ENCODE measurements at places on chromosomes 7 and 10.

- no peak for DNase-seq
These were observed 712.1 kb downstream of the PARD3 start for GRCh38 chr10:34102893-34103506.

GRCh38 chr10:15122477-15123030 is 25.4 kb downstream of the RPP38 start:
- peak; percentile 28 for DNase-seq

GRCh38 chr7:130960208-130960988 is 226.4 kb upstream of the KLF14 start:
- no peak for DNase-seq

DNA sequence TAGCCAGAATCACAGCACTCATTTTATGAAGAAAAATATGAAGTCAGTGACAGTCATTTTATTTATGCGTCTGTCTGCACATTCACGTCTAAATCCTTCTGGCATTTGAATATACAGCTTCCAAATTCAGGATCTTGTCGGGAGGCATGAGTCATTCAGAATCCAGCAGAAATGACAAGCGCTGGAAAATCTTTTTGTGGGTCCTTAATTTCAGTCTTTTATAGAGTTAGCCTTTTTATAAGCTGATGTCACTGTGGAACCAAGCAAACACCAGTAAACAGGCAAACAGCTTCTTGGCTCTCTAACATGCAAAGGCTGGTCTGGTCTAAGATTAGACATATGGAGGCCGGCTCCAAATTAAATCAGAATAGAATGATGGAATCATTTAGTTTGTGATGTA is 388.2 kb upstream of the TEX47 start:
- DNase-seq = no peak

DNA sequence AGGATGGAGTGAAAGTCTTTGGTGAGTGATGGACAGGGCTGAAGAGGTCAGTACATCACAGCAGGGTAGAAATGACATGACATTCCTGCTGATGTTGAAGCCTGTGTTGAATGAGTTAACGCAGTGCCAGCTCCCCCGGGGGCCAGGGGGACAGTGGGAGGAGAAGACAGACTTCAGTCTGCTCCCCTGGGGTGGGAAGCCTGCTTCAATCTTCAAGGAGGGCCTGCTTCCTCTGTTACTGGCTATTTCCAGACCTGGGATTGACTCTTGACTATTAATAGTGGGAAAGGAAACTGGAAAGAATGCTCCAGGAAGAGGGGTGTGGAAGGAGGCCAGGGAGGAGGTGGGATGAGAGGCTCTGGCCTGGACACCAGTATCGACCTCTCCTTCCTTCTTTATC is 27.2 kb downstream of the PODXL start:
- no peak for DNase-seq

GRCh38 chr10:70730955-70731354 is 54.2 kb downstream of the TBATA start:
- DNase-seq = no peak

DNA sequence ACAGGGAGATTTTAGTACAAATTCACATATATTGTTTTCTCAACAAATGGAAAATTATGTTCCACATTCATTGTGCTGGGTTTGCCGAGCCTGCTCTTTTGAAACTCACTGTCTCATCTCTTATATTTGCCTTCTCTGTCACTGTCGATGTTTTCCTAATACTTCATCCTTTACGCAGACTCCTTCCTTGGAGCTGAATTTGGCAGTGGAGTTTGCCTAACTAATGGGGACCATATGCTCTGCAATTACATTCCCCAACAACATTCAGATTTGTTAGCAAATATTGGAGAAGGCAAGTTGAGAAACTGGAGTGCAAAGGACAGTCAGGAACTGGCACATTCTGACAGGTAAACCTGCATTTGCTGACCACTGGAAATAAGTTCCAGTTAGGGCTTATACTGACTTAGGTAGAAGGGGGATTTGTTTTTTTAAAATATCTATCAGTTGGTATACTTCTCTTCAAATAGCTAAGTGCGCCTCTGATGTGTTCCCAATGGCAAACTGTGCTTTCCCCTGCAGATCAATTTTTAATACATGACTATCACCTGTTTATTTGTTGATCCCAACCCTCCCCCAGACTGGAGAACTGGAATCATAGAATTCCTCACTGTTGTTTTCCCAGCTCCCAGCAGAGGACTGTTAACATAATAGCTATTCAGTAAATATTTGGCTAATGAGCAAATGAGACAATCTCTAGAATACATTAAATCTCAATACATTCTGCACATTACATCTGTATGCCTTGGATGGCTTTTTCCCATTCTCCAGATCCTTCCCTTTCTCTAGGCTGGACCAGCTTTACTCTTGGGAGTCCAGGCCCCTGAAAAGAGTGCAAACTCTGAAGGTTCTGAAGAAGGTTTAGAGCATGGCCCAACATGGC is 769.3 kb downstream of the KCNMA1 start:
- no peak for DNase-seq

GRCh38 chr10:86632009-86632800 is 22.1 kb upstream of the OPN4 start:
- no peak for DNase-seq

DNA sequence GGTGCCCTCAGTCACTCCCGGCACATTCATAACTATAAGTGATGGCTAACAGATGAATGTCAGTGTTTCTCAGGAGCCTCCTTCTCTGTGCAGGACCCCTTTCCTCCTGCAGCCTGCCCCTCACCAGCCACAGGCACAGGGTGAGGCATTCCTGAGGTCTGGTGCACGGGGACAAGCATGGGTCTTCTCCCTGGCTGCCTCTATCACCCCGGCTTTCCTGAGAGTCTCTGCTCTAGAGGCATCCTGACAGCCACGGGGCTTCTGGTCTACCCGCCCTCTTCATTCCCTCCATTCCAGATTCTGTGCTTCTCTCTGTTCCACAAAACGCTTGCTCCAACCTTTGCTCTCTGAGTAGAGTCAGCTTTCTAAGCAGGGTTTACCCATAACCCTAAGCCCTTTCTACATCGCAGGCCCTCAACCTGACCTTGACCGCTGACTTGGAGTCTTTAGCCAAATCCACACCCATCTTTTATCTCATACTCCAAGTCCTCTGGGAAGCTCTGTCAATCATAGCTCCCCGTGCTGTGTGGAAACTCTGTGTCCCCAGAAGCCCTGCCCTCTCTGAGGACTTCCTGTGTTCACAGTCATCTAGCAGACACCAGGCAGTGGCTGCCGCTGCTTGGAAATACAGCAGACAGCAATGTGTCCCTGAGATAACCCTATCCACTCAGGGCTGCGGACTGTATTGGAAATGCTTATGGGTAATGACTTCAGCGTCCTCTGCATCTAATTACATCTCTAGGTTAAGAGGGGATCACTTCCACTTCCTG is 159.0 kb downstream of the SFMBT2 start:
- no peak for DNase-seq

- DNase-seq = no peak
These were observed 27.0 kb downstream of the LMOD2 start for GRCh38 chr7:123682690-123683089.

DNA sequence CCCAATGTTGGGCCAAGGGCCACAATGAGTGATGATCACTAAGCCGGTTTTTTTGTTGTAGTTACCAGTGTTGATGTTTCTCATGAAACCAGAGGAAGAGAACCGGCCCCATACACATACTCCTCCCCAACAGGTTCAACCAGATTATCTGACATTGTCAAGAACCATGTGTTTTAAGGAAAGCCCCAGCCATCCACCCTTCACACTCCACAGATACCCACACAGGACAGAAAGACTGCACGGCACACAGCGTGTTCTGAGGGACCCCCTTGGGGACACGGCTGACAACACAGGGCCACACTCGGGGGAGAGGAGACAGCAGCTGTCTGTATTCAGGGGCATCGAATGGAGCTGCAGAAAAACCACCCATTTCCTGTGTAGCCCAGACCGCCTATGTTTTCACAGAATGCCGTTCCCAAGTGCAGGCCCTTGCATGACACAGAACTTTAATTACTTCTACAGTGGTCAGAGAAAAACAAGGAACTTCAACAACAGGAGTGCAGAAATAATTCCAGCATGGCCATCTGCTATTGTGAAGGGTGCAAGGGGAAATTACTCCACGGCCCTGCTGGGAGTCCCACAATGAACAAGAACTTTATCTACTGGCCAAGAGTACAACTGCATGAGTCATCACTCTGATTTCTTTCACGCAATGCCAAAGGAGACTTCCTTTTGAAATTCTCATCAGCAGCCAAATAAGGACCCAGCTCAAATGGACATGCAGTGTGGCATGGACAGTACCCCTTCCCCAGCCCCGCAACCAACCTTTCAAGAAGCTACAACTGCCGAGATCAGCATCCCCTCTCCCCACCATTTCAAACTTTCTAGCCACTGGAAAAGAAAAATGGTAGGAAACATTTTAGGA is 2.3 kb downstream of the KLF6 start:
- DNase-seq = no peak

DNA sequence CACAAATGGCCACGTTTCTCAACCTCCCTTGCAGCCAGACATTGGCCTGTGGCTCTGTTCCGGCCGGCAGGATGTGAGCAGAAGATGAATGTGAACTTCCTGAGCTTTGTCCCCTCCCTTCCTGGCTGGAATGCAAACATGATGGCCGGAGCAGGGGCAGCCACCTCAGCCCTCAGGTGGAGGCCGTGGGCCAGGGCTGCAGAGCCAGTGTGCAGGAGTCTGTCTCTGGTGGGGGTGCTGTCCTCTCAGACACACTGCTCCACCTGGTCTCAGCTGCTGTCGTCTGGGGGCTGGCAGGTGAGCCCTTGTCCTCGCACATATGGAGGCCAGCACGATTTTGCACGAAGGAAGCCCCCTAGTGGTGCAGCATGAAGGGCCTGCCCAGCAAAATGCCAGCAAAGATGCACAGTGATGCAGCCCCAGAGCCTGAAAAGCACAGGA is 25.3 kb upstream of the PWWP2B start:
- no peak for DNase-seq

- DNase-seq = no peak
These were observed 283.4 kb upstream of the AOAH start for GRCh38 chr7:37007691-37008090.

DNA sequence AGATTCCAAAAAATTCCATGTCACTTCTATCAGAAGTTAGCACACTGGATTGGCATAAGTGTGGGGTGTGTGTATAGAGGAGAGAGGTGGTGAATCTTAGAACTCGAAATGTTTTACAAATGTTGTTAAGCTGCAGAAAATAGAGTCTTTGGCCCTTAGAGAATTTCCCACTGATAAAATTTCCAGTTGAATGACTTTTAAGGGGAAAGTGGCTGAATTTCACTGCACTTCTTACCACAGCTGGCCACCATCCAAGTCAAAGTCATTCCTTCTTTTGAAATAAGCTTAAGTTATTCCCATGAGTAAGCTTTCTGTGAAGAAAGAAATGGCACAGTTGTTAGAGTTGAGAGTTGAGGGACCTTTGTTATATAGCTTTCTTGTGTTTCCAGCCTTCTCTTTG is 13.9 kb downstream of the VCL start:
- DNase-seq = no peak

- no peak for DNase-seq
These were observed 116.1 kb downstream of the PARD3 start for GRCh38 chr10:34698979-34699378.

DNA sequence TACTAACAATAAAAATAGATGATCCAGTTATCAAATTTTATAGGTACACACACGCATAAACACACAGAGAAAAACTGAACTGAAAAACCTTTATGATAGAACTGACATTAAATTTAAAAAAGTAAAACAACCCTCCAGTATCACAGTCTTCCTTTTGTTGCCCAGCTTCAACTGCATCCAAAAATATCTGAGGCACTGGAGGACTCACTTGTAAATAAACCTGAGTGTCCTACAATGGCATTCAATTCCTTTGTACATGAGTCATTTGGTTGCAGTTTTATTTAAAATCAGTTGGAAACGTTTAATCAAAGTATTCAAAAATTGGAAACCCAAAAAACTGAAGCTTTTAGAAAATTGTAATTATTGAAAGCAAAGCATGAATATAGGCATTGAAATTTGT is 265.2 kb upstream of the CSTF2T start:
- no peak for DNase-seq

- no peak for DNase-seq
These were observed 780.8 kb upstream of the C7orf33 start for GRCh38 chr7:147809786-147810185.

GRCh38 chr10:21379143-21379542 is 146.3 kb downstream of the SKIDA1 start:
- DNase-seq = no peak

DNA sequence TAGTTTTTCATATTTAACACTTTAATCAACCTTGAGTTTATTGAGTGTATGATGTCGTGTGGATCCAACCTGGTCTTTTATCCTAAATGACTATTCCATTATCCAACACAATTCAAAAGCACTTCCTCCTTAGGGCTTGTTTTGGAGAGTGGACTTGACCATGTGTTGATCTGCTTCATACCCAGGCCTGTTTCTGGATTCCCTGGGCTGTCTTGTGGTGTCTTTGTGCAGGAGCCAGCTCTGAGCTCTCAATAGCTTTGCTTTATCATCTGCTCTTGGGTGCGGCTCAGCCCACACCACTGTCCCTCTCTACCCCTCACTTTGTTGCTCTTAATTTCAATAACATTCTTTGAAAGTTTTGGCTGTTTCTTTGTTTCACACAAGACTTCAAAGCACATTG is 70.9 kb upstream of the CHST15 start:
- DNase-seq = no peak

DNA sequence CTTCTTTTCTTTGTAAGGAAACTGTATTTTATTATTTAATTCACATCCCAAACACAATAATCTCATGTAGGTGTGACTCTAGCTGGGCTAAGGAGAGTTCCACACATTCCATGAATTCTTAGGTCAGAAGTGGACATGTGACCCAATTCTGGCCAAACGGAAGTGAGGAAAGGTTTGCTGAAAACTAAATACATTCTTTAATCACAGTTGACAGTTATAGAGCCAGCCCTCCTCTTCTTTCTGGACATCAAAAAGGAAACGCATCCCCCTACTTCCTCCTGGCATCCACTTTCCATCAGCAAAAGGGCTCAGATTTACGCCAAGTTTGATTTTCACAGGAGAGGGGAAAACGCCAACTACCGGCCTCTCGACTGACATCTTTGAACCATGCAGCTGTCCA is 774.4 kb upstream of the POM121L12 start:
- no peak for DNase-seq

DNA sequence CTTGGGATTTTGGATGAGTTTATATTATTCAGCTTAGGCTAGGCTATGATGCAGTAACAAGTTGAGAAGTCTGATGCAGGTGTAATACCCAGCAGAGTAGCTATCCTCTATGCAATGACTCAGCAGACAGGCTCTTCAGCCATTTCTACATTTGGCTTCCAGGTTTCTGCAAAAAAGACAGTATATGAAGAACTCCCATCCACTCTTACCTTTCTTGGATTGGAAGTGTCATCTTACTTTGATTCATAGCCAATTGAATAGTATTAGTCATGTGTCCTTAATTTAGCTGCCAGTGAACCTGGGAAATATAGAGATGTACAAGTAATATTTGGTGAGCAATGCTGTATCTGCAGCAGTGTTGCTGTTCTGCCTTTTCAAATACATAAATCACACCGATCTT is 127.8 kb upstream of the NPSR1 start:
- DNase-seq = no peak

GRCh38 chr7:92061154-92061553 is 73.1 kb downstream of the CYP51A1 start:
- no peak for DNase-seq
